ENCODE measurements at places on chromosomes 1 and 21.

- no peak for DNase-seq
Measured at GRCh38 chr1:29833581-29833980, 597.3 kb downstream of the PTPRU start.

- DNase-seq, result no peak
Measured at GRCh38 chr1:205592443-205593003, 39.3 kb downstream of the ELK4 start.

- DNase-seq, result no peak
Measured at GRCh38 chr1:241343956-241344355, 13.0 kb downstream of the RGS7 start.

- DNase-seq, result no peak
Measured at GRCh38 chr1:213183036-213183672, 132.1 kb downstream of the RPS6KC1 start.

DNA sequence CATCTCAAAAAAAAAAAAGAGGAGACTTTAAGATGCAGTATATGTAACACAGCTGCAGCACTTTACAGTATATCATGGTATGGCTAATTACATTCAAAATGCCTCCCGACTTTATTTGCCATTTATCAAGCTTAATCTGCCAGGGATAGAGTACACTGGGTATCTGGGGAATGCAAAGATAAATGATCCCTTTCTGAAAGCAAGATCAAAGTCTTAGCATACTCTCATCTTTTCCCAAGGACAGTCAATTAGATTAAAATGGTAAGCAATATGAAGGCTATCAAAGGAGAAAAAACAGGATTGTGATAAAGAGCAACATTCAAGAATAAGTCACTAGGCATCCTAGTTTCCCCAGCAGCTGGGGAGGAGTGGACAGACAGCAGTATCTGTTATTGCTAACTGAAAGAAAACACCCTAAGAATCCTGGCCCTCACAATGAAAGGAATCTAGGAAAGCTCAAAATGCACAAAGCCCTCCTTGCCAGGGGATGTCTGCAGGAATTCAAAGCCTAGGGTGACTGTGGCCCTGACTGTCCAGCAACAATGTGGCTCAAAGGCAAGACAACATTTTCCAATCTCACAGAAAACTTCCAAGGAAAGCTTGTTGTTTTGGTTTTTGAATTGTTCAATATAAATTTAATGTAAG lies 56.7 kb upstream of the RAP1GAP start:
- no peak for DNase-seq

DNA sequence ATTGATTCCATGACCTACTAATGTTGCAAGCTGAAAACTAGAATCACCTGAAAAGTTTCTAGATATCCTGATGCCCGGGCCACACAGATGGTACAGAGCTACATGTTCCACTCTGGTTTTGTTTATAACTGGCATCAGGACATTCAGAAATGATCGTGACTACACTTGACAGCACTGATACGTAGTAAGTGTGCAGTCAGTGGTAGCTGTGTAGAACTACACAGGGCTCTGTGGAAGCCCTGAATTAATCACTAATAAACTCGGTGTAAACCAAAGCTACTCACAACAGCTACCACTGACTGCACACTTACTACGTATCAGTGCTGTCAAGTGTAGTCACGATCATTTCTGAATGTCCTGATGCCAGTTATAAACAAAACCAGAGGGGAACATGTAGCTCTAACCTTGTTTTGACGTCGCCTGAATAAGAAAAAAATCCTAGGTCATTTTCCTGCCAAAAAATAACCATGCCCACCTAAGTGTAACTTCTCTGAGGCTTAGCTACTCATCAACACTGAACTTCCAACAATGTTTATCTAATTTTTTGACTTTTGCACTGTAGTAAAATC lies 149.7 kb downstream of the TGFBR3 start:
- DNase-seq, result no peak

- DNase-seq, result no peak
Measured at GRCh38 chr1:8866792-8867415, 11.6 kb downstream of the ENO1 start.
